ENCODE measurements at places on chromosomes 6 and 20.

- DNase-seq: no peak
Observed at GRCh38 chr20:35985806-35986205, 17.4 kb downstream of the CNBD2 start.

DNA sequence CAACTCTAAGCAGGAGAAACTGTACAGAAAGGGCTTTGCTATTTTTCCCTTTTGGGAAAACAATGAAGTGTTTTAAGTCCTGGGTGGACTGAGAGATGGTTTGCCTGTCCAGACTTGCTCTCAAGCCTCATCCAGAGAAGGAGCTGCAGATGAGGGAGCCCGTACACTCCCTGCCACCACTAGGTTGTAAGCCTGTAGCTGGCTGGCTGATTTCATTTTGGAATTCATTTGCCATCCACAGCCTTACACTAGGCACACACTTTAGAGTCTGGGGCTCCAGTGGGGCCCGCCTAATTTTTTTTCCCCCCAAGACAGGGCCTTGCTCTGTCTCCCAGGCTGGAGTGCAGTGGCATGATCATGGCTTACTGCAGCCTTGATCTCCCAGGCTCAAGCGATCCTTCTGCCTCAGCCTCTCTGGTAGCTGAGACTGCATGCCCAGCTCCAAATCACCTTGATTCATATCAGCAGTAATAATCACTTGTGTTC, 28.4 kb downstream of the POFUT1 start:
- DNase-seq: no peak

DNA sequence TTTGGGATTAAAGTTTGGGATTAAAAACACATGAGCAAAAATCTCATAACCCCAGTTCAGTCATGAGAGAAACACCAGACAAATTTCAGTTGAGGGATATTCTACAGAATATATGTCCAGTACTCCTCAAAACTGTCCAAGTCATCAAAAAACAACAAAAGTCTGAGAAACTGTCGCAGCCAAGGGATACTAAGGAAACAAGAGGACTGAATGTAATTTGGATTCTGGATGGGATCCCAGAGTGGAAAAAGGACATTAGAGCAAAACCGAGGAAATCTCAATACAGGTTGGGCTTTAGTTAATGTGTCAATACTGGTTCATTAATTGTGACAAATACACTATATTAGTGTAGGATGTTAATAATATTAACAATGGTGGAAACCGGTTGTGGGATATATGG, 219.3 kb downstream of the BCKDHB start:
- no peak for DNase-seq

- DNase-seq: peak; percentile 5
Observed at GRCh38 chr6:28443112-28443773, at the start of gene ZSCAN23. ZSCAN23 (minus strand) TSS chr6:28443491; CDS start chr6:28436266, 7,225 bp downstream.

- DNase-seq: no peak
Observed at GRCh38 chr6:101936516-101936915, 543.0 kb downstream of the GRIK2 start.

GRCh38 chr6:3163248-3163594, 5.9 kb upstream of the TUBB2A start:
- DNase-seq: no peak

- DNase-seq: no peak
Observed at GRCh38 chr6:16999491-17000436, 102.1 kb upstream of the STMND1 start.

DNA sequence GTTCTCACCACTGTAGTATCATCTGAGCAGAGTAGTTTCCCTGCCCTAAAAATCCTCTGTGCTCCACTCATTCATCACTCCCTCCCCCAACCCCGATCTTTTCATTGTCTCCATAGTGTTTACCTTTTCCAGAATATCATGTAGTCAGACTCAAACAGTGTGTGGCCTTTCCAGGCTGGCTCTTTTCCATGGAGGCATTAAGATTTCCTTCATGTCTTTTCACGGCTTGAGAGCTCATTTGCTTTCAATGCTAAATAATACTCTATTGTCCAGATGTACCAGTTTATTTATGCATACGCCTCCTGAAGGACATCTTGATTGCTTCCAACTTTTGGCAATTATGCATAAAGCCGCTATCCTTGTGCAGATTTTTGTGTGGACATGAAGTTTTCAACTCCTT, 235.8 kb downstream of the PHACTR1 start:
- DNase-seq: no peak

DNA sequence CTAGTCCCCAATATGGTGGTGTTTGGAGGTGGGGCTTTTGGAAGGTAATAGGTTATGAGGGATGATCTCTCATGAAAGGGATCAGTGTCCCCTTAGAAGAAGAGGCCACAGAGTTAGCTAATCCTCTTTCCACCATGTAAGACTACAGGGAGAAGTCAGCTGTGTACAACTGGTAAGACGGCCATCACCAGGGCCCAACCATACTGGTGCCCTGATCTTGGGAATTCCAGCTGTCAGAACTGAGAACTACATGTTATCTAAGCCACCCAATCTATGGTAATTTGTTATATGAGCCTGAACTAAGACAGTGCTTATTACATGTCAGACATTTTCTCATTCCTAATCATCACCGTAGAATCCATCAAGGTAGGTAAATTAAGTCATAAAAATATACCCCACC, 77.7 kb upstream of the ZNF217 start:
- no peak for DNase-seq

GRCh38 chr6:345747-346385, 45.7 kb upstream of the IRF4 start:
- no peak for DNase-seq

- DNase-seq: no peak
Observed at GRCh38 chr20:8661229-8661952, 407.5 kb upstream of the PLCB4 start.

DNA sequence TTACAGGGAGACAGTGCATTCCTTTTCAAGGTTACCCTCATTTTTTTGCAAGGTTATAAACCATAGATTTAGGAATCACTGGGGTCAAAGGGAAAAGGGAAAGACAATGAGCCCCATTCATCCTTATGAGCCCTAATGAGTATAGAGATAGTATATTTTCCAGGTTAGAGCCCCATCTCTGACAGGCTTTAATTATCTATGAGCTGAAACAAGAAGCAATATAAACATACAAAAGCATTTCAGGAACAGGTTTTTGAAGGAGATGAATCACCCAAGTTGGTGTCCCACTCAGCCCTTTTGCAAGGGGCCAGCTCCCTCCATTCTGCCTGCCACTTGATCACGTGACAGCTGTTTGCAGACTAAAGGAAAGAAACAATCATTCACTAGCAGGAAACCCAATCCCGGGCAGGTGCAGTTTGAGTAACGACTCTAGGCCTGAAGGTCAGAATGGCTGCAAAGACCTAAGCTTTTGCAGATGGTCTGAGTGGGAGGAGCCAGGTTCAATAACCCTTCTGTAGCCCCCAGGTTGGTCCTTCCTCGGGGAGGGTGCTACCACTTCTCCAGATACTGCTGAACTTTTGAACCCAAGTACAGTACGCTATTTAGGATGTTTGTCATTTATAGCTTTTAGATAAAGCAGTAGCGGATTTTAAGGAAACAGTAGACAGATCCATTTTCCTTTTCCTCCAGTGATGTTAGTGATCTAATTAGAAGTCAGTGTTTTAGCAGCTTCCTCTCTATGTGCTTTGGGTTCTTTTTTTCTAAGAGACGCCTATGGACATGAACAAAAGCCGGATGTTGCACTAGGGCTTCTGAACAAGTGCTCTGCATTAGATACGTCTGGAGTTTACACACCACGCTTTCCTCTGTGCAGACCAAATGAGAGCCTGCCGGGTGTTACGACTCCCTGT, 253.2 kb downstream of the SOX4 start:
- no peak for DNase-seq

DNA sequence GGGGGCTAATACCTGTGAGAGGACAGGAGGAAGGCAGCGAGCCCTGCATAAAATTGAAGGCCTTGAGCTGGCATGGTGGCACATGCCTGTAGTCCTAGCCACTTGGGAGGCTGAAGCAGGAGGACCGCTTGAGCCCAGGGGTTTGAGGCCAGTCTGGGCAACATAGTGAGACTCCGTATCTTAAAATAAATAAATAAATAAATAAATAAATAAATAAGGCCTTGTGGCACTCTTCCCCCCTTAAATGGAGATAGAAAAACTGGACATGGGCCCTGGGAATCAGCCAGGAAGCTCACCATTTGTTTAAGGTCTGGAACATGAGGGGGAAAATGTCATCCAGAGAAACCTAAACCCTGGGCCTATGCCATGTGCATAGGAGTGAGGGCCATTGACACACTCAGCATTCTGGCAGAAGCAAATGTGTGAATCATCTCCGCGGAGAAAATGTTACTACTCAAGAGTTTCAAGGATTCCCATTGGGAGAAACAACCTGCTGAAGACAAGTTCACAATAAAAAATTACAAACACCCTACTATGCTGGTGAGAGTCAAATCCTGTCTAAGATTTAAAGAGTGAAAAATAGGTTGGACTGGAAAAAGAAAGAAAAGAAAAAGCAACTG, 51.9 kb upstream of the UBR2 start:
- DNase-seq: no peak

- DNase-seq: no peak
Observed at GRCh38 chr20:11246251-11246775, 572.5 kb upstream of the JAG1 start.

DNA sequence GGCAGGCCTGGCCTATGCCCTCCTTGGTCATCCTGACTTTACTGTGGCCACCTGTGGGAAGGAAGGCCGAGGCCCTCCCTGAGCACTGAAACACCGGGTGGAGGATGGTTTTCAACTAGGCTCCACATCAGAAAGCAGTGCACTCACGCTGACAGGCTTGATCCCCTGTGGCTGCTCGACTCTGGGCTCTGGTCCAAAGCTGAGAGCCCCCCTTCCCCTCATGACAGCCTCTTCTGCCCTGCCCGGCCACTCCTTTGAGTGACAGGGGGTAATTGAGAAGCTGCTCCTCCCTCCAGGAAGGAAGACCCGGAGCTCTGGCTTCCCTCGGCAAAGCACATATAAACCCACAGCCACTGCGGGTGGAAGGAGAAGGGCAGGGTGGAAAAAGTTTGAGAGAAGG, 43.6 kb downstream of the MUC22 start:
- no peak for DNase-seq

GRCh38 chr6:81166770-81167169, 585.7 kb downstream of the TENT5A start:
- DNase-seq: no peak

DNA sequence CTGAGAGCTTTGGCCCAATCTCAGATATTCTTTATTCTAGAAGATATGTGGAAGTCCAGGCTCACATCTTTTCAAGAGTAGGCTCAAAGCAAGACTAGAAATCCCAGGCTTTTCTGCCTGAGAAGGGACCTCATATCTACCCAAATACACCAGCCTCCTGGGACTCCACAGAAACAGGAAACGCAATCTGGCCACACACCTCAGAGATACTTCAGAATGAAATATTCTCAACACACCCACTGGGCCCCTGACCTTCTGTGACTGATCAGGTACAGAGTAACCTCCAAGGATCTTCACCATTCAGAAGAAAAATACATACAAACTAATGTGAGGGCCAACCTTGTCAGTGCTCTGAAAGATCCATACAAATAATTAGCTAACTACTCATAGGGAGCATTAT, 183.2 kb downstream of the HIVEP2 start:
- DNase-seq: no peak

GRCh38 chr6:94127716-94128115, 708.4 kb upstream of the EPHA7 start:
- DNase-seq: no peak

- DNase-seq: no peak
Observed at GRCh38 chr20:62768551-62769287, 27.6 kb upstream of the MRGBP start.

DNA sequence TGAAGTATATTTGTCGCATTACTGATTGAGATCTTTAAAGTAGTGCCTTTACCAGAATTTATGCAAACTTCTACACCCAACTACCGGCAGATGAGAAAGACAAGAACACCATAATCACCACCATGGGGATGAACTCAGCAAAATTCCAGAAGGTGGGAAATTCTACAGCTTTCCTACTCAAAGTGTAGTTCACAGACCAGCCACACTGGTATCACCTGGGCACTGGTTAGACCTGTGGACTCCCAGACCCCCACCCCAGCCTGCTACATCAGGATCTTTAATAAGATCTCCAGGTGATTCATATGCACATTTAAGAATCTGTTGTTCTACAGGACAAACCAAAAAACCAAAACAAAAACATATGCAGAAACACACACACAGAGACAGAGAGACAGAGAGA, 67.9 kb downstream of the POPDC3 start:
- no peak for DNase-seq

- no peak for DNase-seq
Observed at GRCh38 chr6:17220040-17220910, 60.9 kb upstream of the RBM24 start.

GRCh38 chr20:3082955-3083952, 1.3 kb downstream of the AVP start:
- DNase-seq: no peak

All from esophagus squamous epithelium (tissue), 5 donors.